ENCODE measurements at places on chromosomes 2 and 18. TPM values are rescaled to one million over a fixed set of nuclear protein-coding genes. Genes with fewer than 3 reads are reported as not detected.

The HIBCH gene
- total RNA-seq: 23.7 TPM

The KYNU gene
- 31.6 TPM for total RNA-seq

The SULT1C4 gene
- total RNA-seq: not detected

The KLHL29 gene
- 0.84 TPM for total RNA-seq

The ANKRD30B gene
- 0.59 TPM for total RNA-seq

The COLEC11 gene
- total RNA-seq: not detected

The NEUROD1 gene
- total RNA-seq: not detected

The NYAP2 gene
- not detected for total RNA-seq

The CD8B2 gene
- total RNA-seq: not detected

The ANTXR1 gene
- total RNA-seq: 69.7 TPM

The ARHGEF4 gene
- 2.2 TPM for total RNA-seq

The DYNC2LI1 gene
- total RNA-seq: 24.2 TPM

The NT5DC4 gene
- total RNA-seq: not detected

The IWS1 gene
- 54.0 TPM for total RNA-seq

The HNMT gene
- 40.7 TPM for total RNA-seq

The SCYGR6 gene
- total RNA-seq: not detected

The FSIP2 gene
- 0.78 TPM for total RNA-seq

The SERPINB12 gene
- not detected for total RNA-seq

The SCYGR7 gene
- total RNA-seq: not detected

The DSEL gene
- total RNA-seq: 0.68 TPM

The MTX2 gene
- 60.8 TPM for total RNA-seq

The GCKR gene
- not detected for total RNA-seq

The SCYGR2 gene
- total RNA-seq: not detected

The RTP5 gene
- total RNA-seq: not detected

The IL1B gene
- 57.5 TPM for total RNA-seq

The FBXO48 gene
- 0.98 TPM for total RNA-seq

The PUS10 gene
- total RNA-seq: 9.6 TPM

The PLA2R1 gene
- total RNA-seq: 6.9 TPM

The GPAT2 gene
- not detected for total RNA-seq

The LPIN2 gene
- total RNA-seq: 10.8 TPM

The GGCX gene
- total RNA-seq: 59.3 TPM

The EFHD1 gene
- total RNA-seq: 1.2 TPM

The ANKRD30BL gene
- total RNA-seq: not detected

The GKN2 gene
- not detected for total RNA-seq

The KCNF1 gene
- total RNA-seq: not detected

The CERS6 gene
- total RNA-seq: 15.1 TPM

The UGT1A7 gene
- not detected for total RNA-seq

The CYS1 gene
- 2.2 TPM for total RNA-seq

The HOXD12 gene
- total RNA-seq: not detected

The CCDC148 gene
- 1.4 TPM for total RNA-seq

The TMEM178A gene
- 0.10 TPM for total RNA-seq

The ARHGEF33 gene
- 0.59 TPM for total RNA-seq

The CD28 gene
- not detected for total RNA-seq
